ENCODE measurements at places on chromosomes 11 and 22. TPM values are rescaled to one million over a fixed set of nuclear protein-coding genes. Genes with fewer than 3 reads are reported as not detected.

Gene MRGPRX4
- total RNA-seq: not detected

- DNase-seq: peak; percentile 66
Observed at GRCh38 chr11:10455637-10456487, 798 bp downstream of the AMPD3 start.

GRCh38 chr11:69896250-69896649, 77.0 kb upstream of the FGF3 start:
- peak; percentile 58 for DNase-seq

- DNase-seq: no peak
Observed at GRCh38 chr11:46611526-46612304, 5.3 kb downstream of the HARBI1 start.

DNA sequence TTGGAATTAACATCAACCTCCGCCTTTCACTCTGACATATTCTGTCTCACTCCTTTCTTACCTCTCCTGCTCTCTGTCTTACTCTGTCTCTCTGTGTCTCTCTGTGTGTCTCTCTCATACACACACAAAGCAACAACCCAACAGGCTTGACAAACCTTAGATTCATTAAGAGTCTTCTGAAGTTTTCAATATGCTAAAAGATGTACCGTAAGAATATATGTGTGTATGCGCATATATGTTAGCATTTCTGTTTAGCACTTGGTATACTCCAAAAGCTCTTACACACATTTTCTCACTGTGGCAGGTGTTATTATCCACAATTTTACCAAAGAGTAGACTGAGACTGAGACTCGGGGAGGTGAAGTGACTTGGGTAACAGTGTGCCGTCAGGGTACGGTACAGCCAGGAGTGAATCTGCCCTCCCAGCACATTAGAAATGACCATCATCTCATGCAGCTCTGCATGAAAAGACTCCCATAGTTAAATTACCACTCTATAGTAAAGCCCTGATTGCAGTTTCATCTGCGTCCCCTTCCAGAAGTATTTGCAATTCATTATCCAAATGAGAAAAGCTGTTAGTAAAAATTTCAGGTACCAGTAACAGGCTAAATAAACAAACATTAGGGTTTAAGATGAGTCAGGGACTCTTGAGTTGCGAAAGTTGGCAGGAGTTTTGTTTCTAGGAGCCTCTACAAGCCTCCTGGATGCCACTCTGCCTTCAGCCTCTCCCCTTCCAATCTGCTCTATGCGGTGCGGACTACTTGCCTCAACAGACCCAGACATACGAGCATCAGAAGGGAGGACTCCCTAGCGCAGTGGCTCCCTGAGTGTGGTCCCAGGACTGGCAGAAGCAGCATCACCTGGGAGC, 195.2 kb upstream of the TMEM45B start:
- DNase-seq: peak; percentile 28

Gene IL18
- 0.81 TPM for total RNA-seq

DNA sequence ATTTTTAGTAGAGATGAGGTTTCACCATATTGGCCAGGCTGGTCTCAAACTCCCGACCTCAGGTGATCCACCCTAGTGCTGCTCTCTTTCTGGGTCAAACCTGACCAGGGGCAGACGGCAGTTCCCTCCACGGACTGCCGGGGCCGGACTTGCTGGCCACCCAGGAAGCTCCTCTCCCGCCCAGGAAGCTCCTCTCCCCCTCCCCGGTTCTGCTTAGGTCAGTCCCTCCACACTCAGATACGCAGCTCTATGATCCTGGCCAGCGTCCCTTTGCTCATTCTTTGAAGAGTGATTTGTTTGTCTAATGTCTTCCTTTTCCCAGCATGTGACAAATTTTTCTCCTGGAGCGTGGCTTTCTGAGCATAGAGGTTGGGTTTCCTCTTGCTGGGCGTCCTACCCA, 125.3 kb upstream of the B3GAT1 start:
- DNase-seq: no peak

DNA sequence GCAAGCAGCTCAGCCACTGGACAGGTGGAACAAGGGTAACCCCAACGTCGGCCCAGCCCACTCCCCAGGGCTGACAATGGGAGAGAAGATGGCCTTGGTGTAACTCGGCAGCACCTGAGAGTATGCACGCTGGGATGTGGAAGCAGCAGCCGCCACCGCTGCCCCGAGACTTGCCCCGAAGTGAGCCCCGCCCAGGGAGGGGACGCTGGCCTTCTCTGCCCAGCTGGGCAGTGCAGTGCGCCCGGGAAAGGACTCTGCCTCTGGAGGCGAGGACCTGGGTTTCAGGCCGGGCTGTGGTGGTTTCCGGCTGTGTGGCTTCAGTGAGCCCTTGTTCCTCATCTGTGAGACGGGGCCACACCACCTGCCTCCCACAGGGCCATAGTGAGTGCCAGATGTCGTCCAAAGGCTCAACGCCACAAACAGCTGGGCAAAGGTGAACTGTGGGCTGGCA, 8.6 kb upstream of the POLDIP3 start:
- DNase-seq: no peak

DNA sequence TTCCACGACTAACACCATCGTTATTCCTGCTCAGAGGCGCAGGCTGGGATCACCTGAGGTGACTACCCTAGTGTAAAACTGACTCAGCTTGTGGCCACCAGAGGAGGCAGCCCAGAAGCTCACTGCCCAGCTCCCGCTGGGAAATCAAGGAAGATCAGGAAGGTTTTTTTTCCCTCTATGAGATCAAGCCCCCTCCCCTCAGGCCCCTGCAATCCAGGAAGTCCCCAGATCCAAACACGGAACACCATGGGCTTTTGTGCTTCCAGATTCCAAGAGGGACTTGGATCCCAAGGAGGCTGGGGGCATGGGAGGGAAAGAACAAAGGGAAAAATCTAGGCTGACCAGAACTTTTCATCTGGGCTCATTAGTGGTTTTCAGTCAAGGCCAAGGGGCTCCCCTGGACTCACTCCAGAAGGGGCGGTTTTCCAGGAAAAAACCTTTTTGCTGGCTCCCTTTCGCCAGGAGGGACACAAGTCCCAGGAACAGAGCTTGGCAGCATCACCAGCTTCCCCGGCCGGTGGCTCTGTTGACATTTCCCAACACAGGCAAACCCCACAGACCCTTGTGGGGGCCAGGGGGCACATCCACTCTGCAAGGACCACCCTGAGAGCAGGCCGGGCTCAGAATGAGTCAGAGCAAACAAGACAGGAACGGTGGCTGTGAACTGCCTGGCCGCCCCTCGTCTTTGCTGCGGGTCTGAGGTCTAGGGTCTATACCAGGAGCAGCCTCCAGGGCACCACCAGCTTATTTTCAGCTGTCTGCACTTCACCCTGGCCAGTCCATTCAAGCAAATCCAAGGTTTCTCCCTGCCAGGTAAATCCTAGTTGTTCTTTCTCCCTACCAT, 36.8 kb downstream of the MYH9 start:
- DNase-seq: no peak

Gene RFPL3
- total RNA-seq: not detected

Gene FAM111B
- total RNA-seq: 42.9 TPM

GRCh38 chr11:62666259-62666926, 1.3 kb downstream of the CSKMT start:
- DNase-seq: no peak

GRCh38 chr11:110072930-110073329, 20.3 kb upstream of the ZC3H12C start:
- DNase-seq: no peak

DNA sequence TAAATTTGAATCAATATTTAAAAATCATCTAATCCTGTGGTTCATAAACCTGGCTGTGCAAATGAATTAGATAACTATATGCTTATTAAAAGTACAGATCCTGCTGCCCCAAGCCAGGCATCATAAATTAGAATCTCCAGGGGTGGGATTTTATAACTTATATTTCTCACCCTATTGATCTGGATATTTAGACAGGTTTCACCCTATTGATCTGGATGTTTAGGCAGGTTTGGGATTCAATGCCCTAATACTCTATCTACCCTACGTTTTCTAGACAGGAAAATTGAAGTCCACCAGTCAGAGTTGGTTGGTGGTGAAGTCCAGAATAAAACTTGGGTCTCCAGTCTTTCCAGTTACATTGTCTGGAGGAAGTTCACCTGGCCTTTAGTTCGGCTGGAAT, 2.6 kb downstream of the OR8B8 start:
- DNase-seq: no peak

Gene CLP1
- 16.2 TPM for total RNA-seq

Gene ARL2
- total RNA-seq: 14.9 TPM

GRCh38 chr11:68340784-68341556, 28.6 kb downstream of the LRP5 start:
- DNase-seq: peak; percentile 11

Gene RBMXL2
- total RNA-seq: not detected

DNA sequence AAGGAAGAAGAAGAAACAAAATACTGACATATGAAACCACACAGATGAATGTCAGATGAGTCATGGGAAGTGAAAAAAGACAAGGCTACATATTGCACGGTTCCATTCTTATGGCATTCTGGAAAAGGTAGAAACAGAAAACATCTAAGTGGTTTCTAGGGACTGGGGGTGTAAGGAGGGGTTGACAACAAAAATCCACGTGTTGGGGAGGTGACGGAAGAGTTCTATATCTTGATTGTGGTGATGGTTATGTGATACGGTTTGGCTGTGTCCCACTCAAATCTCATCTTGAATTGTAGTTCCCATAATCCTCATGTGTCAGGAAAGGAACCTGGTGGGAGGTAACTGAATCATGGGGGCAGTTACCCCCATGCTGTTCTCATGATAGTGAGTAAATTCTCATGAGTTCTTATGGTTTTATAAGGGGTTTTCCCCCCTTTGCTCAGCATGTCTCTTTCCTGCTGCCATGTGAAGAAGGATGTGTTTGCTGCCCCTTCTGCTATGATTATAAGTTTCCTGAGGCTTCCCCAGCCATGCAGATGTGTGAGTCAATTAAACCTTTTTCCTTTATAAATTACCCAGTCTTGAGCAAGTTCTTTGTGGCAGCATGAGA, 6.4 kb upstream of the ARFGAP3 start:
- peak; percentile 74 for DNase-seq

- DNase-seq: no peak
Observed at GRCh38 chr11:93063086-93063485, 93.6 kb downstream of the MTNR1B start.

GRCh38 chr22:43789452-43789851, 22.7 kb downstream of the EFCAB6 start:
- DNase-seq: peak; percentile 99

Gene MMP8
- not detected for total RNA-seq

Gene AIP
- 38.4 TPM for total RNA-seq

All from fibroblast of the aortic adventitia (primary cell).